Hematopoietic multipotent progenitor cell treated with erythropoietin and hydrocortisone succinate and interleukin-3 and kit ligand, for 8 days (in vitro differentiated cells): ENCODE measurements at places on chromosomes 12 and 14.

- DNase-seq = no peak
Measured at GRCh38 chr12:27545665-27546064, 21.7 kb downstream of the PPFIBP1 start.

GRCh38 chr12:68434391-68435298 is 102.5 kb upstream of the MDM1 start:
- no peak for DNase-seq

DNA sequence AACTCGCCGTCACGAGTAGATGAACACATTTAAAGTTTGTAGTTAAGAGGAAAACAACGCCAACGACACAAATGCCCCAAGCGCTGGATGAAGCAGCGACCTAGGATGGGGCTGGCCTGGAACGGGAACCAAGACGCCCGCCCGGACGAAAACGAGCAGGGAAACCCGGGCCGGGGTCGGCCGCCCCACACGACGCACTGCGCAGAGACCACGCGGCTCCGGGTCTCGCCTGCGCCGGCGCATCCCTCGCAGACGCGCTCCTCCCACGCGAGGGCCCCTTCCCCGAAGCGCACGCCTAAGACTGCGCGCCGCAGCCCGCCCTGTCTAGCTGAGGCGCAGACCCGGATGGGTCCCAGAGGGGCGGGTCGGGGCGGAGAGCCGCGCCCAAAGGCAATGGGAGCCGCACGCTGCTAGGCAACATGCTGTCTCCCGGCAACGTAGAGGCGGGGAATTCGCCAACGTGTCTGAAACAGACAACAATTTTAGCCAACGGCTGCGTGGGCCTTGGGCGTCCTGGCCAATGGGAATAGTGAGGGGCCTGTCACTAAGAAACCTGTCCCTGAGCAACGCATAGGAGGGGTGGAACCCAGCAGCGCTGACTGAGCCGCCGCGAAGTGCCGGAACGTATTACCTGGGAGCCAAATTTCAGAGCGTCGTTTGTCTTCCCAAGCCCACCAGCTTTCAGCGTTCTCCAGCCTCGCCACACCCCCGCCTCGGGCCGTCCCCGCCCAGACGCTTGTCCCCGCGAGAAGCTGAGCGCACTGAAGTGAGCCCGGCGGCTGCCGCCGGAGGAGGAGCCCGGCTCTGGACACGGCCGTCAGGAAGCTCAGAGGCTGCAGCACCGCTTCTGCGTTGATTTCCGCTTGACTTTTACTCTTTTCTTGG is 21.0 kb upstream of the CHFR start:
- DNase-seq = peak; percentile 96

DNA sequence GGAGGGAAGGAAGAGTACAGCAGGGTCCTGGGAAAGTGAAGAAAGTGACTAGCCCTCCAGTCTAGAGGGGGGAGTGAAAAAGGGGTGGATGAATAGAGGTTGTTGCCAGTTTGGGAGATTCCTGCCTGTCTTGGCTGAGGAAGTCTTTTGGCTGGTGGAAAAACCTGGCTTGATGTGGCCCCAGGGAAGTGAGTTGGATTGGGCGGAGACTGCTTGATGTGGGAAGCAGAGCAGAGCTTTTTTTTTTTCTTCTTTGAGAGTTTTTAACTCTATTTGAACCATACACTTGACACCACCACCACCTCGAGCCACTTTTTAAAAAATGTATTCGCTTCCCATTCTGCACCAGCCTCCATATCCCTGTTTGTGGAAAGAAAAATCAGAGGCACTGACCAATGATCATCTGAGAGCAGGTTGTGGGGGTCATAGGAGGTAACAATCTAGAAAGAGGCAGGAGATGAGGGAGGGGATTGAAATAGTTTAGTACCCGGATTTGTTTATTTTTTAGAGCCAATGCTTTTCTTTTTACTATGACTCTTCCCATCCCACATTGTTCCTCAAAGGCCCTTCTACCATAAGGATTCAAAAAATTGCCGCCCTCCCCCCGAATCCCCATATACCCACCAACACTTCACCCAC is 690 bp upstream of the DTX3 start:
- no peak for DNase-seq

DNA sequence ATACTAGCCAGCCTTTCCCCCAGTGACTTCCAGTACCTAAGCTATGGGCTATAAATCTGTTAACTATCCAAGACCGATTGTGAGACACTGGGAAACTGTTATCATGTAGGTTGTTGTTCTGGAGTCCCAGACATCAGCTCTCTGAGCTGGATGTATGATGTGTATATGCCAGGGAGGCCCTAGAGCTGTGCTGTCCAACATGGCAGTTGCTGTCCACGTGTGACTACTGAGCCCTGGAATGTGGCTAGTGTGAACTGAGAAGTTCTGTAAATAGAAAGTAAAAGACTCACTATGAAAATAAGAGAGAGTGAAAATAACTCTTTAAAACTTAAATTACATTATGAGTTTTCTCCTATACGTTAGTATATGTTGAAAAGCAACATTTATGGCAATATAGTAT is 755.8 kb upstream of the FBXO33 start:
- no peak for DNase-seq

GRCh38 chr12:66127650-66128049 is 2.9 kb downstream of the LLPH start:
- DNase-seq = peak; percentile 60
